ENCODE measurements at places on chromosomes 1 and 21.
A peak's percentile ranks its signal among the peaks of the same experiment; 100 is the strongest.

DNA sequence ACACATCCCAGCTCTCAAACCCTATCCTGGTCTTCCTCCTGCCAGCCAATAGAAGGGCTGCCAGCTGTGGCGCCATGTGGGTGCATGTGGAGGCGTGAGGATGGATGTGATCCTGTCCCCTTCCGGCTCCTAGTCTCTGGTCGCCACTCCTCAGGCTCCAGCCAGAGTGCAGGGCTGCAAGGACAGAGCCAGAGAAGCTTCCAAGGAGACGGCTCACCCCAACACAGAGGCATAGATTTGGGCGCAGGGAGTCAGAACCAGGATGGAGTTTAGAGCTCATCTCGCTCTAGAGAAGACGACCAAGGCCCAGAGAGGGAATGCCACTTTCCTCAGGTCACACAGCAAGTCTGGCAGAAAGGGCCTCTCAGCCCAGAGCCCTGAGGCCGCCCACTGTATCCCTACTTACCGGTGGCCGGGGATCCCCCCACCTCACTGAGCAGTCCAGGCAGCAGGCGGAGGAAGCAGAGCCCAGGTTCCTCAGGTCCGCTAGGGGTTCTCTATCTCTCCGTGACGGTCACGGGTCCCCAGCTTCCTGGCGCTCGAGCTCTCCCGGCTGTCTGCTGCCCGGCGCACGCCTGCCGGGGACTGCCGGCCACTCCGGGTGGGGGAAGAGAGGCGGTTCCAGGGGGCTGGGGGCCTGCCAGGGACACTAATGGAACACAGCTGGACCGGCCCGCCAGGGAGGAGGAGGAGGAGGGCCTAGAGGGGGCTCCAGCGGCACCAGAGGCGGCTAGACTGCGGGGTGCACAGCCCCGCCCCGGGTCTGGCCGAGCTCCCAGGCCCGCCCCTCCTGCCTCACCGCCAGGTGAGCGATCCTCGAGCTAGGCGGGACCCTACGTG lies at the start of gene COL16A1:
TSS of gene COL16A1 (minus strand) at position 587 of the 840 bp plus-strand sequence. CDS start 1,824 bp downstream, outside the sequence.
- DNase-seq, result peak; percentile 55

DNA sequence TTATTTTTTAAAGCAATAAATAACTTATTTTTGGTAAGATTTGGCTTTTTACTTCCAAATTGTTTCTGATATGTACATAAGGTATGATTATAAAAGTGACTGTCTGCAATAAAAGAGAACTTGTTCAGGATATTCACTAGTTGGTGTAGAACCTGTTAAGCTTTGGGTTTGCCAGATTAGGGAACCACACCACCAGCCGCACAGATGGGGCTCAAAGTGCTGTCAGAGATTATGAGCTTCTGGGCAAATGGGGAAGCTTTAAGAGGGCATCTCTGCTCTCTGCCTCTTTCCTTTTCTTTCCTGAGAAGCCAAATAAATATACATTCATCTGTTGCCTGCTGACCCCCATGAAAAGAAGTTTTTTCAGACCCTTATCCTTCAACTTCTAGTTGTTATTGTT lies 25.4 kb downstream of the IVNS1ABP start:
- no peak for DNase-seq

GRCh38 chr1:37055631-37056030 lies 21.3 kb upstream of the GRIK3 start:
- no peak for DNase-seq

DNA sequence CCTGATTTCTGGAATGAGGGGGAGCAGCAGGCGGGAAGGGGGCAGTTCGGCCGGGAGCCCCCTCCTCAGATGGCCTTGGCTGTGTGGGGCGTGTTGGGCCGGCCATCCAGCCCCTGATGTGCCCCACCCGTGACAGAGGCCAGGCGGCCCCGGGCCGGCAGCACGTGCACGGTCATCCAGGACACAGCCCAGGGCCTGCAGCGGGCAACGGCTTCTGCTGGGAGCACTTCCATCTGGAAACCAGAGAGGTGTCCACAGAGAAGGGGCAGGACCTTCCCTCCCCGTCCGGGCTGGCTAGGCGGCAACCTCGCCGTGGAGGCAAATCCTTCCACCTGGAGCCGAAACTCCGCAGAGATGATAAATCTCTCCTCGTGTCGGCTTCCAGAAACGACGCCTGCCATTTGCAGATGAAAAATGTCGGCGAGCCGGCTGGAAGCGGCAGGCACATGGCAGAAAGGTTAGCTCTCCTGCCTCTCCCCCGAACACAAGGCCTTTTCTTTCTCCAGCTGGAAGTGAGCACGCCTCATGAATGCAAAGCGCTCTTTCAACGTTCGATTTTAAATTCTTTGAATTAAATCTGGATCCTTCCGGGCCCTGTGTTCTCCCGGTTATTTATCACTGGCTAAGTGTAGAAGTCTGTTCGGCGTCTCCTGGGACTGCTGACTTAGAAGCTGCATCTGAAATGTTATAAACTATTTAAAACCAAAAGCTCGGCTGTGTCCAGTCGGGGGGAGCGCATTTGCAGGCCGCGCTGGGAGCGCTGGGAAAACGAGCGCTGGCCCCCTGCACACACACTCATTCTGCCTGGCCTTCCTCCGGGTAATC lies 9.4 kb upstream of the ACTRT2 start:
- DNase-seq, result peak; percentile 76

GRCh38 chr1:99646868-99647267 lies 955 bp downstream of the PALMD start:
- DNase-seq, result no peak

DNA sequence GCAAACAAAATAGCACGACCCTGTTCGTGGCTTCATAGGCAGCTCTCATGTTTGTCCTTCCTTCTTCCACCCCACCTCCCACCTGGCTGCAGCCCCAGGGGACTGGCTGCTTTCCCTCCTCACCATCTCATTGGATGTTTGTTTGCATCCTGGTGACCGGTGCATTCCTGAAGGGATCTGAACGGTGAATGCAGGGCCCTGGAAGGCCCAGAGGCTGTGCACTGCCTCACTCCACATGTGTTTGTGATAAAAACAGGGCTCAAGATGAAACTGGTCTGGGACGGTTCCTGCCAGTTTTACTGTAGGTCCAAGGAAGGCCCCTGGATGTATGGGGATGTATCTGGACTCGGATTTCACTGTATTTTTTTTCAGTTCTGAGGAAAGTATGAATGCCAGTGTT lies 42.8 kb downstream of the CNN3 start:
- no peak for DNase-seq

- no peak for DNase-seq
Observed at GRCh38 chr1:104768466-104768865, 1018.8 kb downstream of the AMY1C start.

GRCh38 chr1:176450526-176450925 lies 12.4 kb upstream of the PAPPA2 start:
- no peak for DNase-seq
